SK-N-DZ (cell line): ENCODE measurements at places on chromosomes 11 and 22.

- DNase-seq: no peak
Observed at GRCh38 chr11:44750551-44751465, 24.0 kb downstream of the TSPAN18 start.

- DNase-seq: no peak
Observed at GRCh38 chr11:34745195-34745594, 124.3 kb downstream of the EHF start.

GRCh38 chr11:13775471-13775870, 107.0 kb downstream of the FAR1 start:
- DNase-seq: no peak

- no peak for DNase-seq
Observed at GRCh38 chr11:118876286-118876685, 7.4 kb upstream of the CXCR5 start.

DNA sequence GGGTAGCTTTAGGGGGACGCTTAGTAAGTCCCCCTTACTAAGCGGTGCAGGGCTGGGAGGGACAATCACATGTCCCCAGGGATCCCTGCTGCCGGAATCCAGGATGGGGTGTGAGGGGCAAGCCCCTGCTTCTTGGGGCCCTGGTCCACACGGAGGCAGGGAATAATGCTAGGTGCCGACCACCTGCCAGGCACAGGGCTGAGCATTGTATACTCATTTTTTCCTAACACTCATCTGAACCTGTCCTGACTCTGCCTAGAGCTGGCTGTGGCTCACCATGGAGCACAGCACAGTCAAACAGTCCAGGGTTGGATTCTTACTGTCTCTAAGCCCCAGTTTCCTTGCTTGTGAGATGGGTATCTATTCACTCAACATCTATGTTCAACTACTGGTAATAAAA, 1.4 kb upstream of the LTBP3 start:
- DNase-seq: no peak

- DNase-seq: no peak
Observed at GRCh38 chr11:77203901-77204753, 76.1 kb downstream of the MYO7A start.

- DNase-seq: no peak
Observed at GRCh38 chr22:22720724-22721261, 76.4 kb downstream of the GGTLC2 start.

GRCh38 chr11:114912826-114913225, 234.5 kb downstream of the NXPE2 start:
- no peak for DNase-seq

- no peak for DNase-seq
Observed at GRCh38 chr11:85811624-85812023, 683 bp upstream of the SYTL2 start.

DNA sequence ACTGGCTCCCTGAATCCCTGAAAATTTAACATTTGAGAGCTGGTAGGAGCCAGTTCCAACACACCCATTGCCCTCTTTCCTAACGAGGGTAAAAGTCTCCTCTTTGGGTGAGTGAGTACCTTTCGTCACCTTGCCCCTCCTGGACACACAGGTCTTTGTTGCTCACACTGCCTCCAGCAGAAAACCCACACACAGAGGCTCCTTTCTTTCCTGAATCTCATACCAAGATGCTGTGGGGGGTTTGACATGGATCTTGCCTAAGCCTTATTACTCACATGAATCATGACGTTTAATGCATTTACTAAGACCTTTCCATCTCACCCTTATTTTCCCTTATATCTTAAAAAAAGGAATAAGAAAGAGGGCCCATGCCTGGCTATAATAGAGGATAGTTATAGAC, 53.0 kb downstream of the PARVA start:
- no peak for DNase-seq

- peak; percentile 79 for DNase-seq
Observed at GRCh38 chr22:42688241-42689211, 32.1 kb downstream of the A4GALT start.

- no peak for DNase-seq
Observed at GRCh38 chr11:40188848-40189247, 1270.6 kb downstream of the LRRC4C start.

GRCh38 chr22:28450109-28450508, 229.5 kb downstream of the TTC28 start:
- no peak for DNase-seq

DNA sequence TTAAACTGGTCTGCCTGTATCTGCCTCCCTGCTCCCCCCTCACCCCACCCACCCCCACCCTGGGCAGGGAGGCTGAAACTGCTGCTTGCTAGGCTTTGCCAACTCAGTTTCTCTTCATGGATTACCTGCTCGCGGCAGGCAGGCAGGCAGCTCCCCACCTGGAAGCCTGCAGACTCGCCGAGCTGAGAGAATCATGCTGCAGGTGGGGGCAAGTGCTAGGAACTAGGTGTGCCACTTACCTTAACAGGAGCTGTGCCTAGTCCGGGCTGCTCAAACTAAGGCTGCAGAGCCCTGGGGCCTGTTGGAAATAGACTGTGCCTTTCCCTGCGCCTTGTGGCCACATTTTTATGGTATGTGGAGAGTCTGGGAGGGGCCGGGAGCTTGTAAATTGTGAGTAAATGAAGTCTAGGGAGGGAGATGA, 30.3 kb downstream of the MARK2 start:
- DNase-seq: no peak

- no peak for DNase-seq
Observed at GRCh38 chr11:35288817-35289541, 130.4 kb downstream of the SLC1A2 start.

DNA sequence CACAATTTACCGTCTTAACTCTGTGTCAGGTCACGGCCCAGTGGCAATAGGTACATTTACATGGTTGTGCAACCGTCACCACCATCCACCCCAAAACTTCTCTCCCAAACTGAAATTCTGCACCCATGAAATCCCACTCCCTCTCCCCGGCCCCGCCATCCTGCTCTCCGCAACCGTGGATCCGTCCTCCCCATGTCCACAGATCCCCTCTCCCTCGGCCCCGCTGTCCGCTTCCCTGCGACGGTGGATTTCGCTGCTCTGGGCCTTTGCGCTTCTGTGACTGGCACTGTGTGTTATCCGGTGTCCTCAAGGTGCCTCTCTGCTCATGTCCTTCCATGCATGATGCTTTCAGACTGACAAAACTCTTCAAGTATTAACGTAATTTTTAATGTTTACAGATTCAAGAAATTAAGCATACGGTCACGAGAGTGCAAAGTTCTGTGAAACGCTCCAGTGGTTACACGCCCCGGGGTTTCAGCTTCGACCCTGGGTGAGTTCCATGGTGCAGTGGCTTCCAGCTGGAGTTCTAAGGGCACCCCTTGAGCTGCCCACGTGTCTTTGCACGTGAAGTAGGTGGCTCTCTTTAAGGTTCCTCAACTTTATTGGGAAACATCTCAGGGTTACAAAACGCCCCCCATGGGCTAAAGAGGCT, 76.4 kb downstream of the KCNQ1 start:
- no peak for DNase-seq

DNA sequence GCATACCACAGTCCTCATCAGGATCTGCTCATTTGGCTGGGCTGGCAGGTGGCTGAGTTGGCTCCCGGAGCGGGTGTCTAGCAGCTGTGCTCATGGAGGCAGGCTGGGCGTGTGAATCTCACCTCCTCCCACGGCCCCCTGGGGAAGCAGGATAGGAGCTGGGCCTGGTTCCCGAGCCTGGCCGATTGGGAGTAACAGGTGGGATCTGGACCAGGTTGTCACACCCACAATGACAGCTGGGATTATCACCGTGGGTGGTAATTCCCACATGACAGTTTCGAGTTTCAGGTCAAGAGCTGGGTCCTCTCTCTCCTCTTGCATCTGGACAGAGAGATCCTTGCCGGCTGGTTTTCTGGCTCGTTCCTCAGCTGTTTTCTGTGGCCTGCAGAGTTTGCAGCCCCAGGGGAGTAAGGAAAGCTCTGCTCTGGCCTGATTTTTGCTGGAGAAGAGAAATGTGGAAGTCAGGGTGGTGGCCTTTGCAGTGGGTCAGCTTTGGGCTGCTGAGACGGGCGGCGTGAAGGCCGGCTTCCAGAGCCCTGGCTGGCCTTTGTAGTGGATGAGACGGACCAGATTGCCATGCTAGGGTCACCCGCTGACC, 57.0 kb downstream of the BCR start:
- peak; percentile 27 for DNase-seq

DNA sequence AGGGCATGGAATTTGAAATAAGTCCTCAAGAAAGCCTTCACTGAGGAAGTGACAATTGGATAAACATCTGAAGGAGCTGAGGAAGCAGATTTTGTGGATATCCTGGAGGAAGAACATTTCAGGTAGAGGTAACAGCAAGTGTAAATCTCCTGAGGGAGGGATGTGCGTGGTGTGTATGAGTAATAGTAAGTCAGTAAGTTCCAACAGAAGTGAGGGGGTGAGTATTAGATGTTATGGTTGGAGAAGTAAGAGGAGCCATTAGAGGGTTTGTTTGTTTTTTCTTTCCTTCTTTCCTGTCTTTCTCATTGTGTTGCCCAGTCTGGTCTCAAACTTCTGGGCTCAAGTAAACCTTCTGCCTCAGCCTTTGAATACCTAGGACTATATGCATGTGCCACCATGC, 29.0 kb downstream of the ANKRD42 start:
- no peak for DNase-seq

GRCh38 chr11:15166204-15166603, 51.5 kb downstream of the INSC start:
- DNase-seq: no peak

GRCh38 chr22:24068717-24069297, 57.7 kb downstream of the CABIN1 start:
- no peak for DNase-seq

DNA sequence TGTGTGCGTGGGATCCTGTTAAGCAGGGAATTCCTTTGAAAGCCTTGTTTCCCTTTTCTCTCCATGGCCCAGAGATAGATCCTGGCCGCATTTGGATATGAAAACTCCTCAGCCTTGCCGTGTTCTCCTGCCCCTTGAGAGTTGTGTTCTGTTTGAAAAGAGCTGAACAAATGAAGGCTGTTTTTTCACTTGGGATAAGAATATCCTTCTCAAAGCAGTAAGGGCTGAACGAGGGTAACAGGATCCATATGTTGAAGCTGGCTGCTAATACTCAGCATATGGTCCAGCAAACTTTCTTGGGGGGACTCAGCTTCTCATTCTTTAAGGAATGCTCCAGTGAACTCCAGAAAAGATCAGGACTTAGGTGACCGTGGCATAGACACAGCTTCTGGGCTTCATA, 114.5 kb upstream of the TTC12 start:
- no peak for DNase-seq

GRCh38 chr11:34501949-34502348, 11.6 kb downstream of the ELF5 start:
- no peak for DNase-seq

DNA sequence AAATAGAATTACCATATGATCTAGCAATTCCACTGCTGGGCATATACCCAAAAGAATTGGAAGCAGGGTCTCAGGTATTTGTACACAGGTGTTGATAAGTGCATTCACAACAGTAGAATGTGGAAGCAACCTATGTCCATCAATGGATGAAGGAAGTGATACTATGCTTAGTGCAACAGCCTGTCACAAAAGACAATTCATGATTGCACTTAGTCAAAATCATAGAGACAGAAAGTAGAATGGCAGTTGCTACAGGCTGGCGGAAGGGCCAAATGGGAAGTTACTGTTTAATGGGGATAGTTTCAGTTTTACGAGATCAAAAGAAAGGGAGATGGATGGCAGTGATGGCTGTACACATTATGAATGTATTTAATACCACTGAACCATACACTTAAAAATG, 42.0 kb downstream of the SGSM3 start:
- no peak for DNase-seq

- no peak for DNase-seq
Observed at GRCh38 chr11:60987577-60988277, 16.2 kb downstream of the CD6 start.

GRCh38 chr11:112608509-112608908, 347.8 kb upstream of the PLET1 start:
- DNase-seq: no peak

DNA sequence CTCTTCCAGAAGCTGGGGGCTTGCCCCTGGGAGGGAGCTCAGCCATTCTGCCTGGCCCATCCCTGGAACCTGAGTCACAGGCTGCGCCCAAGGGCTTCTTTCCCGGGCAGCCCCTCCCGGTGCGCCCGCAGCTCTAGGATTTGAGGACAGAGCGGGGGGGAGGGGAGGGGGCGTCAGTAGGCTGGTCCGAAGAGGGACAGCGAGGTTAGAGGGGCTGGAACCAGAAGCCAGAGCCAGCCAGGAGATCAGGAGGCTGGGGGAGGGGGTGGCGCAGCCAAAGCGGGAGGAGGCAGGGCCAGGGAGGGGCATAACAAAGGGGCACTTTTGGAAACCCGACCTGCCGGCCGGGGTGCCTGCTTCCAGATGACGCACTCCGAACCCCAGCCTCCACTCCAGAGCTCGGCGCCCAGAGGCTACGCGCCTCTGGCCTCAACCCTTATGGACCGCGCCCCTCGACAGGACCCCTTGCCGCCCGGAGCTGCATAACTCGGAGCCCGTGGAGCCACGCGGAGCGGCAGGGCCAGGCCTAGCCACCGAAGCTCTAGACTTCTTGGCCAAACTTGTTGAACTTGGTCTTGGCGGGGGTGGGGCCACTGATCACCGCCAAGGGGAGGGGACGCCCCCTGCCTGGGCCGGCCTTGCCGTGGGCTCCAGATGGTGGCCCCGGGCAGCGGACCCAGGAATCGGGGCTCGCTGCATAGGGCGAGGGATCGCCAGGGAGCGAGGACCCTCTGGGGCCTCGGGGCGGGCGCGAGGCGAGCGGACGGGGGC, 744 bp downstream of the PACSIN3 start:
- peak; percentile 53 for DNase-seq

GRCh38 chr11:115170133-115170815, 333.9 kb downstream of the CADM1 start:
- no peak for DNase-seq

DNA sequence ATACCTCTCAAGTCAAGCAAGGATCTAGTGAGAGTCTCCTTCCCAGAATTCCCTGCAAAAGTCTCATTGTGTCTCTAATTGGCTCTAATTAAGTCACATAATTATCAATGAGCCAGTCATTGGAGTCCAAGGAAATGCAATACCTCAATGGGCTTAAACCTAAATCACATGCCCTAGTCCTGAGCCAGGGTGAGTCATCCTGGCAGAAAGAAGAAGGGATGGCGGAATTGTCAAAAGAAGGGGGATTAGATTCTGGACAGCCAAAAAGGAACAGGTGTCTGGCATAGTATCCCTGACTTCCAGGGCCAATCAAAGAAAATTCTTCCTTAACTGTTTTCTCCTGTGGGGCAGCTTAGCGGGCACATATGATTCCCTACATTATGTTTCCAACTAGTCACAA, 25.1 kb upstream of the LDLRAD3 start:
- DNase-seq: no peak

- no peak for DNase-seq
Observed at GRCh38 chr11:111310088-111310487, 11.7 kb downstream of the POU2AF3 start.

GRCh38 chr11:13310443-13310842, 32.9 kb downstream of the BMAL1 start:
- DNase-seq: no peak

- no peak for DNase-seq
Observed at GRCh38 chr11:133832991-133833897, 12.1 kb downstream of the SPATA19 start.

DNA sequence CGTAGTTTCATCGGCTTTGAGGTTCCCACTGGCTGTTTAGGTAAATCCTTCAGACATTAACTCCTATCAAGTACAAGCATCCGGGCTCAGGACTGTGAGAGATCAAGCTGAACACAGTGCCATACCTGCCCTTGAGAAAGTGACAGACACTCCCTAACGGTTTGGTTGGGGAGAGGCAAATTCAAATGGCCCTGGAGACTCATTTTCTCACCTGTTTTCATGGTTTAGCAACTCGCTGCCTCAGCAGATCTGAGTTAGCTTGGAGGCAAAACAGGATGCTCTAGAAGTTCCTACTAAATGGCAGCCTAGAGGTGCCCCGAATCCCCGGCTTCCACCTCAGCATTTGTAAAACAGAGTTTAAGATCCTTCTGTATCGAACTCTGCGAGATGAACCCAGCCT, 3.6 kb upstream of the FBXO3 start:
- DNase-seq: no peak
